Activated CD8-positive, alpha-beta memory T cell treated with anti-CD3 and anti-CD28 coated beads, Interleukin-2, amount 10 ng/mL, durations not matched to agents 7 days and 5 days (primary cell): ENCODE measurements at places on chromosomes 5 and 9.

- DNase-seq = no peak
These were observed 246.3 kb downstream of the LRRC70 start for GRCh38 chr5:62824936-62825335.

GRCh38 chr9:89943728-89944127, 338.9 kb downstream of the GADD45G start:
- DNase-seq = no peak

GRCh38 chr5:2220741-2221140, 338.0 kb upstream of the IRX4 start:
- DNase-seq = no peak

DNA sequence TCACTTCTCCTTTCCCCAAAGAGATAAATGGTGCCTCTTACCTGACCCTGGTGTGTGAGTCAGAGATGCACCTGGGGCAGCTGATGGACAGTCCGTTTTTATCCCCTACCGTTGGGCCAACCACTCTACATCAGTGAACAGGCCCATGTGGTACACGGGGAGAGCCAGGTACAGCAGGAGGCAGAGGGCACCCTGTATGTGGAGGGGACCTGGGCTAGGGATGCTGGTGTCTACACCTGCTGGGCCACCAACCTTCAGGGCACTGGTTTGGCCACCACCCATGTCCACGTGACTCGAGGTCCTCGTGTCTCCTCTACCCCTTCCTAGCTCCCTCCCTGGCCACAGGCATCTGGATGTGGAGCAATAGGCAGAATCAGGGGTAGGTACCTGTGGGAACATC, 22.7 kb upstream of the ANXA6 start:
- peak; percentile 21 for DNase-seq

GRCh38 chr5:83472213-83472507, 616 bp downstream of the VCAN start:
- DNase-seq = no peak

GRCh38 chr5:135508496-135509005, 27.2 kb downstream of the NEUROG1 start:
- DNase-seq = no peak

- DNase-seq = no peak
These were observed 5.5 kb downstream of the ARRDC1 start for GRCh38 chr9:137610944-137611343.

- DNase-seq = no peak
These were observed 197.1 kb downstream of the MEF2C start for GRCh38 chr5:88685591-88686541.

DNA sequence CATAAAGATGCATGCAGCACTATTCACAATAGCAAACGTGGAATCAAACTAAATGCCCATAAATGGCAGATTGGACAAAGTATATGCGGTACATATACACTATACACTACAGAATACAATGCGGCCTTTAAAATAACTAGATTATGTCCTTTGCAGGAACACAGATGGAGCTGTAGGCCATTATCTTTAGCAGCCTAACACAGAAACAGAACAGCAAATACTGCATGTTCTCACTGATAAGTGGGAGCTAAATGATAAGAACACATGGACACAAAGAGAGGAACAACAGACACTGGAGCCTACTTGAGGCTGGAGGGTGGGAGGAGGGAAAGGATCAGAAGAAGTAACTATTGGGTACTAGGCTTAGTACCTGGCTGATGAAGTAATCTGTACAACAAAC, 758.2 kb downstream of the TLE1 start:
- DNase-seq = no peak

DNA sequence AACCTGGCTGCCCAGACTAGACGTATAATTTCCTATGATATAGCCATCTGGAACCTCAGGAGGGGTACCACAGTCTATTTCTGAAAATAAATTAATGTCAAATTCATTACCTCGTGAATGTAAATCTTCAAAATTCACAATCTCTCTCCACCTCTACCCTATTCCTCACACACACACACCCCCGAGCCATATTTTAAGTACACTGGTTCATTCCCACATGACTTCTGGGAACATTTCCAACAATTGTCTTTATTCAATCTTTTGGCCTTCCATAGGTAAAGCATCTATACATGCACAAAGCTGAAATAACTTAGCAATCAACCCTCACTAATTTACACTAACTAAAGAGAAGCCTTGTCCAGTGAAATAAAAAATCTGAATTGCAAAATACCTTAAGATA, 32.7 kb downstream of the SUSD1 start:
- no peak for DNase-seq

- no peak for DNase-seq
These were observed 9.3 kb upstream of the WWC1 start for GRCh38 chr5:168282120-168282519.

- no peak for DNase-seq
These were observed 19.7 kb downstream of the MAPKAP1 start for GRCh38 chr9:125687163-125687863.

DNA sequence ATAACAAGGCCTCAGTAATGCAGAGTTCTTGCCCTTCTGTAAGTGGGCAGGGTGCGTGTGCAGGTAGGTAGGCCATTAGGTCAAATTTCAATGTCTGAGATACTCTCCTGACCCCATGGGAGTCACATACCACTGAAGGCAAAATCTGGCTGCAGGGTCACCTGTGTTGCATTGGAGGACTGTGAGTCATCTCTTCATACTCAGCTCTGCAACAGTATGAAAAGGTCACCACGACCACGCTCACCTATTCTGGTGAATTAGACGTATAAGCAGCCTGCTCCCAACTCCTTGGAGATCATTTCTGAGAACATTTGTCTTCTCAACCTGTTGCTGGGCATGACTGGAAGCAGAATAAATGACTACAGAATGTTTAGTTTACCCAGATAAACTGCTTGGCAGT, 599.8 kb downstream of the PDE4D start:
- no peak for DNase-seq

DNA sequence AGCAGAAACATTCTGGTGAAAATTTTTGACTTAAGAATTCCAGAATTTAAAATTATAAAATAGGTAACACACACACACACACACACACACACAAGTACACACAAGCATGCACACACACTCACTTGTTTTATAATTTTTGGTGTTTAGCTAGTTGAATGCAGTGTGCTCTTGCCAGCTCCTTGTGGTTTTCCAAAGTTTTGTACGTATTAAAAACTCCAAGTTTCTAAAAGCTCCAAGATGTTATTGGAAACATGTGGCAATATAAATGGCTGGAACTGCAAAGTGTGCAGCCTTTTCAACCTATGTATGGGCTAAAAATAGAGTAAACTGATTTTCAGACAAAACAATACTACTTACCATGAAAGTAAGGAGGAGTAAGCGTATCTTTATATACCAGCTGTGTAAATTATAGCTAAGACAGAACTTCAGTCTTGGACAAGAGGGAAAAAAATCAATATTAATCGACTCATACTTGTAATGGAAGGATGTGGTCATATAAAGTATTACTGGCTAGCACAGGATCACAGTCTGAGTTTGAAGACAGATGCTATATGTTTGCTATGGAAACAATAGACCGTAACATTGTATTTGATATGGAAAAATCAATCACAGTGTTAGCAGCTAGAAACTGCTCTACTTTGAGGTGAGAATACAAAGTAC, 727.1 kb upstream of the GRAMD2B start:
- no peak for DNase-seq

GRCh38 chr5:463952-464351, 21.0 kb downstream of the EXOC3 start:
- peak; percentile 71 for DNase-seq

- DNase-seq = no peak
These were observed 11.0 kb upstream of the HAVCR1 start for GRCh38 chr5:157069949-157070348.

DNA sequence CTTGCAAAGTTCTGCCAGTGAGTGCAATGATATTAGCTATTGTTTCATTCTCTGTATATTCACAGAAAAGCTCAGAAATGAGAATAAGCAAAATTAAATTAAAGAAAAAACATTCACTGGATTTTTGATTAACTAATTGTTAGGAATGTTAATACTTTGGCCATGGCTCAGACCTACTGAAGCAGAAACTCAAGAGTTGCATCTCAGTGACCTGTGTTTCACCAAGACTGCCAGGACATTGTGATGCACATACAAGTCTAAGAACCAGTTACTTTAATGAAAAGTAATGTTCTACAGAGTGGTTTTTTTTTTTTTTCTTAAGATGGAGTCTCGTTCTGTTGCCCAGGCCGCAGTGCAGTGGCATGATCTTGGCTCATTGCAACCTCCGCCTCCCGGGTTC, 464.9 kb upstream of the NMUR2 start:
- DNase-seq = no peak

DNA sequence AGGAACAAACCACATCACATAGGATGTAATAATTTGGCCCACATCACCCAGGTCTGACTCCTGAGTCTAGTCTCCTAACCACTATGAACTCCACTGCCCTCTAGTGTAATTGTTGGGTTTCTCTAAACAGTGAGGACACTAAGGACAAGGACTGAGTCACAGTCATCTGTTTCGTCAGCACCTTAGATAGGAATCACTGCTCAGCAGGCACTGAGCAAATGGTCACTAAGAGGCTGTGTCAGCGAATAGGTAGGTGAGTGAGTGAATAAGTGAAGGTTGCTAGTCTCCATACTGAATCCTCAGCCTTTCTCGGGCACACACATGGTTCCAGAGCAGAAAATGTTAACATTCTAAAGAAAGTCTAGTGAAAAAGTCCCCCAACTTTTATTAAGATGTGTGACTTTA, 278.6 kb downstream of the SPOCK1 start:
- DNase-seq = no peak

DNA sequence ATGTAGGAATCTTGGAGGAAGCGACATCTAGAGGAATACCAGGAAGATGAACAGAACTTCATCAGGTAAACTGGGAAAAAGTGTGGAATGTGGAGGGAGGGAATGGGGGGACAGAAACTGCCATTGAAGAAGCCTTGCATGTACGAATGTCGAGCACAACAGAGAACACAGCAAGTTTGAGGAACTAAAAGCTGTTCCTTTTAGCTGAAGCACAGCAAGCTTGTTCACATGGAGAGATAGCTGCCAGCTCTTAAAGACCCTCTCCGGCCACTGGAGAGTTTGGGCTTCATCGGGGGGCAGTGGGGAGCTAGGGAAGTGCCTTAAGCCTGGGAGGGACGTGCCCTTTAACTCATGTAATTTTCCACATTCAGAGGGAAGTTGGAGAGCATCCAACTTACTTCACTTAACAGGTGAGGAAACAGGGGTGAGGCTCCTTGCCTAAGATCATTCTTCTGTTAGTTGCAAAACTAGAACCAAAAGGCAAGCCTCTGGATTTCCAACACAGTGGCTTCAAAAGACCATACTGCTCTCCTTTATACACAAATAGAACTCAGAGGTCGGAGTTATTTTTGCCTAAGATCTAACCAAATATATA, 2.3 kb upstream of the CYFIP2 start:
- DNase-seq = no peak

DNA sequence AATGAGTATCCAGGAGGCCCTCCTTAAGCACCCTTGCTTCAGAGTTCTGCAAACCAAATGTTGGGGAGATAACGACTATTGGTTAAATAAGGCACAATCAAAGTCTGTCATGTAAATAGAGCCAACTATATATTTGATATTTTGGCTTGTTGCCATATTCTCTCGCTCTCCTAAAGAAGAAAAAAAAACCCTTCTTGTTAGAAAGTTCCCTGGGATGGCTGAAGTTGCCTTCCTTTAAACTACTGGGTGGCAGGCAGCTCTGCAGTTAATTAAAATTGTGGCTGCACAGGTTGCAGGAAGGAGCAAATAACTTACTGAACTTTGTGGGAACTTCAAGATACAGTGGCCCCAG, 227.0 kb upstream of the ANKRD55 start:
- no peak for DNase-seq

DNA sequence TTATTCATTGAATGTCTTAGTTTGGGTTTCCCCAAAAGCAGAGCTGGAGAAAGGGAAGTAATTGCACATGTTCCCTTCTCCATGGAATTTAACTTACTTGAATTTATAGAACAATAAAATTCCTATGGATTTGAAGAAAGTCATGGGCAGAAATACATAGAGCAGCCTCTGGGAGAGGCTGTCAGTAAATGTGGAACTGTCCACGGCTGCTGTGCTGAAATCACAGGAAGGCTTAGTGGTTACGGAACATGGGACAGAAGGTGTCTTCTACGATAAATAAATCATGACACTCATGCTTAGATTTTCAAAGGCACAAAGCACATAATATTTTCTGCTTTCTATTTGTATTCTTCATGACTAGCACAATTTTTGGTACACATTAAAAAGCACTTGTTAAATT, 440.6 kb upstream of the IZUMO3 start:
- no peak for DNase-seq

GRCh38 chr5:93674866-93675459, 66.4 kb downstream of the POU5F2 start:
- DNase-seq = no peak

DNA sequence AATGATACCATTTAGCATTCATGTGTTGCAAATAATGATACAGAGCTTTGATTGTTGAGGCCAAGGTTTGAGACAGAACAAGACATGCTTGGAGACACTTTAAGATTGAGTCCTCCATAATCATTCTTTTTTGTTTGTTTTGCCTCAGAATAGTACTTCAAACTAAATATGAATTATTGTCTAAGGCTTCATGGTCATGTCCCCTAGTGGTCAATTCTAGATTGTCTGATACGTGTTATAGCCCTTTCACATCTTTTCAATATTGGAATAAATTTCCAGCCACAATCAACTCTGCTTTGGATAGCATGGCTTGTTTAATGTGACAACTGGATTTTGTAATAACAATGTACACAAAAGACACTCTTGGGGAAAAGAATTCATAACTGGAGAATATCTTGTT, 64.2 kb downstream of the PRLR start:
- no peak for DNase-seq

DNA sequence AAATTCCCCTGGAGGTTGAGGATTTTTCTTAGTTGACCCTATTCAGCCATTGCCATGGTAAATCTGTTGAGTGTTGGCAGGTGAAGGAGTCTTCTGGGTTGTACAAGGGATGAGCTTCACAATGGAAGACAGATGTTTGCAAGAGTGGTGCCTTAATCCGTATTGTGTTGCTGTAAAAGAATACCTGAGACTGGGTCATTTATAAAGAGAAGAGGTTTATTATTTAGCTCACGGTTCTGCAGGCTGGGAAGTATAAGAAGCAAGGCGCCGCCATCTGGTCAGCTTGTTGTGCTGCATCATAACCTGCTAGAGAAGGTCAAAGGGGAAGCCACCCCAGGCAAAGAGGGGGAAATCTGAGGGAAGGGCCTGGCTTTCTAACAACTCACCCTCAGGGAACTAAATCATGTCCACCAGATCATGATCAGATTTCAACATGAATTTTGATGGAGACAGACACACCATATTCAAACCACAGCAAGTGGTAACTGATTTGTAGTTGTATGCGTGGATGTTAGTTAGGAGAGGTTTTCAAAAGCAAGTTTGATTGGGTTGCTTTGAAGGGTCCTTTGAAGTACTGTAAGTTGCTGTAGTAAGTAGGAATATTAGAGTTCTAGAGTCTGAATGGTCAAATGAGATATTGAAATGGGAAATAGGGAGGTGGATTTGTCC, 2.5 kb downstream of the TNPO1 start:
- DNase-seq = peak; percentile 74
